ENCODE measurements at places on chromosomes 3 and 15. TPM values are rescaled to one million over a fixed set of nuclear protein-coding genes. Genes with fewer than 3 reads are reported as not detected.

GRCh38 chr3:172685331-172686214 is 25.3 kb downstream of the NCEH1 start:
- no peak for DNase-seq

DNA sequence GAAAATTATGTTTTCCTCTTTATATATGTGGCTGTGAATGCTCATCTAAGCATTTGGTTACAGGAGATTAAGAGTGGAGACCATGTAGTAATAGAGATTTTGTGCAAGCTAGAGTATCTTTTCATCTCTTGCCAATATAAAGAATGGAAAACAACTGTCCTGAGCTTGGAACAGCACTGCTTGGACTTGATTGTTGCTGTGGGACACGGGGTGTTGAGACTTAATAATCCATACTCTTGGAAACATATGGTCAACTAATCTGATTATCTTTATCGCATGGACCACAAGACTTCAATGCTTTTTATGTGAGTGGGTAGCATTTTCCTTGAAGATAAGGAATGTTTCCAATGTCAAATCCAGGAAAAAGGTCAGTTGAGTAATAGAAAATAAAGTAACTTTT is 806.3 kb downstream of the DIPK2A start:
- no peak for DNase-seq

DNA sequence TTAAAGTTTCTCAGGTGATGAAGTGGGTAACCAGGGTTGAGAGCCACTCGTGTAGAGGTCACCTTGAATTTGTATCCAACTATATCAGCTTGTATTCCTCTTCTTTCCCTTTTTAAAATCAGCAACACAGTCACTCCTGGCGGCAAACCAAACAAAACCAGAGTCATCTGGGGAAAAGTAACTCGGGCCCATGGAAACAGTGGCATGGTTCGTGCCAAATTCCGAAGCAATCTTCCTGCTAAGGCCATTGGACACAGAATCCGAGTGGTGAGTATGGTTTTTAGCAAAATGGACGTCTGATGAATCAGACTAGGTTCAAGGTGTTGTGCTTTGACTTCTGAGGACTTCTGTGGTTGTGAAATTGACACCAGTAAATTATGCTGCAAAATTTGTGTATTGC is 3.9 kb downstream of the RPL35A start:
- no peak for DNase-seq

GRCh38 chr3:37899101-37899707 is 37.5 kb downstream of the CTDSPL start:
- no peak for DNase-seq

Gene BSN
- 0.08 TPM for polyA plus RNA-seq

Gene ACP3
- 0.07 TPM for polyA plus RNA-seq

DNA sequence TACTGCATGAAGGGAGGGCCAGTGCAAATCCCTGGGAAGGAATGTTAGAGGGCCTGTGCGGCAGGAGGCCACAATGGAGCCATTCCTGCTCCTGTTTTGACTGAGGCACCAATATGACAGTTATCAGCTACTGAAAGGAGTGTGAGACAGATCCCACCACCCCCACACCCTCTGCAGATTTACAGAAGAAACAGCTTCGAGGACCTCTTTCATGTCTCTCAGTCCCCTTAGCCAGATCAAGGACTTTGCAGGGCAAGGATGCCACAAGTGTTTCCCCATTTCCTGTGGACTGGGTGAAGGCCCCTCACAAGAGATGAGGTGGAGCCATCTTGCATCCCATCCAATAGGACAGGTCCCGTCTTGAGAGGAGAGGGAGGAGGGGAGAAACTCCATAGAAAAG is 48.5 kb upstream of the RASGRP1 start:
- DNase-seq, result no peak

DNA sequence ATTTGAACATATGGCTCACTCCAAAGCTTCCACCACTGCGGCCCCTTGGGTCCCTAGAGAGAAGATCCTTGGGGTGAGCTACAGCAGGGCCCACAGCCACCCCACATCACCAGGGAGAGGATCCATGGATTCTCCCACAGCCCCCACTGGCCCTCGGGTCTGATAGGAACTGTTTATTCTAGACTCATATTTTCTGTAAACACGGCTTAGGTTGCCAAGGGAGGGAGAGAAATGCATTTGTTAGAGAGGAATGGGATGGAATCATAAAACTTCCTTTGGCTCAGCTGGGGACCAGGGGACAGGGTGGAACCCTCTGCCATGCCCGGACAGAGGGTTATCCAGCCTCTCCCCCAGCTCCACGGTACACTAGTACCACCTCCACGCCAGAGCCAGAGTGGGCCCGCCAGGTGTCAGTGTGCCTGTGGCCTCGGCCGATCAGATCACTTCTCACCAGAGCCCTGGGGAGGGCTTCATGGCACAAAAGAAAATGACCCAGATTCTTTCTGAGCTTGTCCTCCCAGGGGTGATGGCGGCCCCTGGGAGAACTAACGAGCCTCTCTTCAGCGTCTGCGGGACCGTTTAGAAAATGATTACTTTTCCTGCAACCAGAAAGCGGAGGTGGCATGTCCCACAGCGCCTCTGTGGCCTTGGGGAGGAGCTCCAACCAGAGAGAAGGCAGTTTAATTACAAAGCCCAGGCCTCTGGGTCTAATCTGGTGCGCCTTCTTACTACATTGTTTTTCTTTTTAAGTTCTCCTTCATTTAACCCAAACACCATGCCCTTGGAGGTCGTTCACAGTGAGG is 33.7 kb downstream of the ADCY5 start:
- no peak for DNase-seq

DNA sequence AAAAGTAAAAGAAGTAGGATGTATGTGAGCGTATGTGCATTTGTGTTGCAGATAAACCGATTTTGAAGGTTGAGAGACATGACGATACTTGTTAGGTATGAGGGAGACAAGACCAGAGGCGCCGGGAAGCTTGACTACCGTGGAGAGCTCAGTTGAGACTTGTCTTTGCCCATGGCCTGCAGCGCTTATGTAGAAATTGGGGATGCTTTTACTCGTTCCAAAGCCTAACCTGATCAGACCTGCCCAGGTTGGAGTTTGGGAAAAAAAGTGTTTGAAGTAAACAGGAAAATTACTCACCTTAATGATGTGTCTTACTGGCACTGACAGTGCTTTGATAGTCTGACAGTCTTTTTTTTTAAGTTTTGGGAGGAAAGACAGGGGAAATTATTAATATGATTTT is 202.8 kb downstream of the TP63 start:
- no peak for DNase-seq

DNA sequence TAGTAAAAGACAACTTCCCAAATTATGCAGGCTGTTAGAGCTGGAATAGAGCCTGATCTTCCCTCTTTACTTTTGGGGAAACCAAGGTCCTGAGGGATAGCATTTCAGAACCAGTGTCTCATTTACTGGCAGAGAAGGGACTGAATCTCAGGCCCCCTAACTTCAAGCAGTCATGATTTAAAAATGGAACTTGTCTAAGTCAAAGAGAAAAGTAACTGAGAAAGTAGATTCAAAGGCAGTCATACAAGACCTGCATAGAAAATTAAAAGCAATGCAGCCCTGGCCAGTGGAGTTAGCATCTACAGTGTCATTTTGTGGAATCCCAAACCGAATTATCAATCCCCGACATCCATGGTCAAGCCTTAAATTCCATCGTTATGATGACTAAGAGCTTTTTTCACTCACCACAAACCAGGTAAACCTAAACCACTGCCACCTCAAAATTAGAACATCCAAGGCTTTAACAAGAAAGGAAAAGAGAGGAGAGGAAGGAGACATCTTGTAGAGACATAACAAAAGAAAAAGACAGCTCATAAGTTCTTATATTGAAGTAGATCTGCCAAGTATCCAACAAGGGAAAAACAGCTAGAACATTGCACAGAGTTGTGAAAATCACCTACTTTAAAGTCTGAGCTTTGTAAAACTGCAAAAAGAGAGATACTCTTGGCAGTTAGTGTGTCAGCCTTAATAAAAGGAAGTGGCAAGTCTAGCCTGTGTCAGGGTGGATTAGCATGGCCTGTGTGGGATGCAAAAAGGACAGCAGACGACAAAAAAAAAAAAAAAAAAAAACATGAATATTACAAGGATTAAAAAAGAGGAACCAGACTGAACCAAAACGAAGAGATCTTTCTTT is 54.1 kb upstream of the CCR2 start:
- no peak for DNase-seq

Gene DNAJC19
- 56.3 TPM for polyA plus RNA-seq

Gene SELENOK
- polyA plus RNA-seq, result 135 TPM

DNA sequence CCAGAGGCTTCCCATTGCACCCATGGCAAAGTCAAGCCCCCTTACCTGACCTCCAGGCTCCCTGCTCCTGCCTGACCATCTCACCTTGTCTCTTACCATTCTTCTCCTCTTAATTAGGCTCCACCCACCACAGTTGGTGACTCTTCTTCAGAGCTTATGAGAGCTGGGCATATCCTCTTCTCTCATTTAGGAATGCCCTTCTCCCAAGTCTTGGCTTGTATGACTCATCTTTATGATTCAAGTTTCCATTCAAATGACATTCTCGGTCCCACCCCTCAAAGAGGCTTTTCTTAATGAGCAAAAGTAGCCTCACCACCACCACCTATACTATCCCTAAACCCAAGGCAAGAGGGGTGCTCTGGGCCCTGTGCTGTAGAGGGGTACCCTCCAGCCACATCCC is 55.3 kb upstream of the NUDT16 start:
- no peak for DNase-seq

- no peak for DNase-seq
Observed at GRCh38 chr15:37698679-37699078, 235.8 kb upstream of the TMCO5A start.

- no peak for DNase-seq
Observed at GRCh38 chr3:138846262-138846791, 11.6 kb upstream of the PIK3CB start.

GRCh38 chr15:100330629-100331215 is 11.1 kb downstream of the ADAMTS17 start:
- no peak for DNase-seq

Gene GXYLT2
- polyA plus RNA-seq, result 0.16 TPM

DNA sequence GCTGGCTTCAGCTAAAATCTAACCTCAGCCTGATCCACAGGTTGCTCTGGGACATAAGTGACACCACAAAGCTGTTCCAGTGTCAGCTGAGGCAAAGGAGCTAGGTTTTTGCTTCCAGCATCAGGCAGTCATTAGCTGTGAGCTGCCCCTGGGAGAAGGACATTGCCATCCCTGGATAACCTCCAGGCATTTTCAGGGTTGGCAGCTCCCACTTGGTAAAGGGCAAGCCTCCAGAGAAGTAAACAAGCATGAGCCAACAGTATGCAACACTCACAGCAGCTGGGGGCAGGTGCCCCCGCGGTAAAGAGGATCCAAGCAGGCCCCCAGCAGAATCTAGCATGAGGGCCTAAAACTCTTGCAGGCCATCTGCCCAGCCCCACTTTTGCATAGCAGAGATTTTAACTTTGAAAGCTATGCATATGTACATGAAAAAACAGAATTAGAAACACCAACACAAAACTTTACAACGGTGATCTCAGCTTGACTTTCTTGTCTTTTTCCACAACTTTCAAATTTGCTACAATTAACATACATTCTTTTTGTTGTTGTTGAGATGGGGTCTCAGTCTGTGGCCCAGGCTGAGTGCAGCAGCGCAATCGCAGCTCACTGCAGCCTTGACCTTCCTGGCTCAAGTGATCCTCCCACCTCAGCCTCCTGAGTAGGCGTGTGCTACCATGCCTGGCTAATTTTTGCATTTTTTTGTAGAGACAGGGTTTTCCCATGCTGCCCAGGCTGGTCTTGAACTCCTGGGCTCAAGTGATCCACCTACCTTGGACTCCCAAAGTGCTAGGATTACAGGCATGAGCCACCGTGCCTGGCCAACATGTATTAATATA is 83.8 kb upstream of the TPM1 start:
- peak; percentile 73 for DNase-seq

Gene PAQR9
- polyA plus RNA-seq, result 1.00 TPM

DNA sequence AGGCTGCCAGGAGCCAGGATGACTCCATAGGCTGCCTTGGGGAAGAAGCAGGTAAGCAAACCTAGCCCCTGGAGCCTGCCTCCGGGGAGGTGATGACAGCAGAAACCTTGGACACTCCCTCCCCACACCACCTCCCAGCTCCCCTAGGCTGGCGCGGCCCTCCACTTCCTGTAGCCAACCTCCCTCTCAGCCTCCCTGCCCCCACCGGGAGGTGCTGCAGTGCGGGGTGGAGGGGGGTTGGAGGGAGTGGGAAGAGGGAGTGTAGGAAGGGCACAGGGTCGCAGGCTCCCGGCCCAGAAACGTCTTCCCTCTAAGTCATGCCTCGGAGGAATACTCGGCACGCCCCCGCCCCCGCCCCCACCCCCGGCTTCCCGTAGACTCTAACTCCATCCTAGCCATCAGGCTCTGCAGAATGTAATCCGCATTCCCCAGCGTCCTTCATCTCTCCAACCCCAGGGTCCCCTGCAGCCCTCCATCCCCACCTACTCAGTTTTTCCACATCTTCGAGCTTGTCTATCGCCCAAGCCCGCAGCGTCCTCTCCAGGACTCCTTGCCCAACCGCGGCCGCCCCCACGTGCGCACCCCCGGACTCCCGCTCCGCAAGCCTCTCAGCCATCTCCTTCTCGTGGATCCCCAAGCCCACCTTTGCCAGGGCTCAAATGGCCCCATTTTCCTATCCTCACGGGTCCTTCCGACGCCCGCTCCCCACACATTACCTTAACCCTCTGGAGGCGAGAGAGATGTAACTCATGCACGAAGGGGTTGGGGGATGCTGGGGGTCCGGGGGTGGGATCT is 528 bp downstream of the LPCAT4 start:
- DNase-seq, result peak; percentile 72

DNA sequence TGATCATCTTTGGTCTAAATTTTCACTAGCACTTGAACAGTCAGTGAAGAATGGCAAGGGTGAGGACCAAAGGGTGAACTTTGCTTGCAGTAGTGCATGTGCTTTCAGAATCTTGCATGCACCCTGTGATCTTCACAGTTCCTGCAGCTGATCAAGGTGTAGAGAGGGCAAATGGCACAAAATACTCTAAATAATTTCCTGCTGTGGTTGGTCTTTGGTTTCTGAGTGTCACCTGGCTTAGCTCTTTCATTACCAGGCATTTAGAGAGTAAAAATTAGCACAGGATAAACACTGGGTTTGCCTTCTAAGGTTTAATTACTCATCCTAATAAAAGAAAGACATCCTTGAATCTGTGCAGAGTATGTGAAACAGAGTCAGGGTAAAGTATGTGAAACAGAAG is 11.4 kb downstream of the TIPARP start:
- no peak for DNase-seq

- DNase-seq, result no peak
Observed at GRCh38 chr3:27930052-27930602, 208.0 kb upstream of the EOMES start.

GRCh38 chr3:29353807-29354206 is 72.9 kb downstream of the RBMS3 start:
- DNase-seq, result no peak

GRCh38 chr3:108569336-108569735 is 19.9 kb downstream of the CIP2A start:
- no peak for DNase-seq

DNA sequence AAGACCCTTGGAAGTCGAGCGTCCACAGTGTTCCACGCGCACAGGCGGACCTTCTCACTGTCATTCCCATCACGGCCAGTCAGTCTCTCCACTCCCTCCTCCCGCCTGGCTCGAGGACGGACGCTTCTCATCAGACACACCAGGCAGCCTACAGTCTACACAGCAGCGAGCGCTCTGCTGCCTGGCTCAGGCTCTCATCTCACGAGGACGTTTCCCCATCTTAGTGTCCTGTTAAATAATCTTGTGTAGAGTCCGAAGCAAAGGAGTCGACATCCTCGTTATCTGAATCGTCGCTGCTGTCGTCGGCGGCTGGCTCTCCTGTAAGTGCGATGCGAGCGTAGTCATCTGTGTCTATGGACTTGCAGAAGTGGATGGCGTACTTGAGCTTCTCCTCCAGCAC is 12.4 kb upstream of the OCA2 start:
- DNase-seq, result no peak

Gene MUSTN1
- polyA plus RNA-seq, result 578 TPM

Gene PRR20G
- not detected for polyA plus RNA-seq
